Epithelial cell of proximal tubule (primary cell): ENCODE measurements at places on chromosomes 3 and 15. TPM values are rescaled to one million over a fixed set of nuclear protein-coding genes. Genes with fewer than 3 reads are reported as not detected.

Gene GP5
- 0.14 TPM in 1 of 2 replicates, not detected in the other for total RNA-seq

DNA sequence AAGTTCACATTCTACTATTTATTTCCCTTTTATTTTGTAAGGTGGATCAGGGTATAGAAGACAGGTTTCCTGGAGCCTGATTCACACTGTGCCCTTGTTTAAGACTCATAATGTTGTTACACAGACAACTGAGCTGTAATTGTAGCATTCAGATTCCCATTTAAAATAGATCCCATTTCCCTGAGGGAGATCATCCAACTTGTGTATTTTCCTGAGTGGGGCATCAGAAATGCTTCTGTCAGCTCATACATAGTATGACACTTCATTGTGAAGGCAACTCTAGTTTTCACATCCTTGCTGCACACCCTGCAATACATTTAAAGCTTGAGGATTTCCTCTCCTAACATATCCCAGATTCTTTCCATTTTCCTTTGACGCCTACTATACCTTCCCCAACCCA lies 659.7 kb downstream of the GRM7 start:
- no peak for DNase-seq

- no peak for DNase-seq
Observed at GRCh38 chr3:39765575-39765974, 43.8 kb upstream of the MYRIP start.

GRCh38 chr3:189455641-189456417 lies 175.4 kb upstream of the TP63 start:
- no peak for DNase-seq

Gene TMC3
- total RNA-seq = not detected in 2 replicates

- no peak for DNase-seq
Observed at GRCh38 chr15:95365511-95366107, 964.9 kb upstream of the NR2F2 start.

- DNase-seq = no peak
Observed at GRCh38 chr3:72932416-72932815, 44.6 kb downstream of the GXYLT2 start.

- peak; percentile 48 for DNase-seq
Observed at GRCh38 chr3:183306798-183307671, 54.0 kb downstream of the B3GNT5 start.

DNA sequence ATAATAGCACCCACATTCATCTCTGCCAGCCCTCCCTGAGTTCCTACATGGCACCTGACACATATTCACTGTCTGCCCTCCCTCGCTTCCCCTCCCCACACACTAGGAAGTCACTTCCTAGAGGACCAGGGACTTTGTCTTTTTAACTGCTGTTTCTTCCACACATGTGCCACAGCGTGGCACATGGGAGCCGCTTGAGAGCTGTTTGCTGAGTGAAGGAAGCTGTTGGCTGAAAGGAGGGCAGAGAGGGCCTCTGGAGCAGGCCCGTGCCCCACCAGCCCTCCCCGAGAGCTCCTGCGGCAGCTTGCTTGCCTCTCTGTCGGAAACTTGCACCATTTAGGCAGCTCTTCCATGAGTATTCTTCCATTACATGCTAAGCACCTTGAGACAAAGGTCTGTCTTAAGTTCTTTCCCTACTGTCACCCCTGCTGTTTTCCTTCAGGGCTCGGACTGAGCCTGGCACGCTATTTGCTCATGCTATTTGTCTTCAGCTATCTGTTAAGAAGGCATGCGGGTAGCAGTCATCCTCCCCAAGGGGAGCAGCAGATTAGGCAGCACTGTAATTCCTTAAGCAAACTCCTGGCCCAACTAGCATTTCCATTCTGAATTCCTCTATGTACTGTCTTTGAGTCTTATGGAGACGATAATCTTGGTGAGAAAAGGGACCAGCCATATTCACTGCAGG lies 72.2 kb downstream of the CACNA1D start:
- DNase-seq = no peak

Gene RHOV
- total RNA-seq = 1.7 and 3.1 TPM in 2 replicates

- no peak for DNase-seq
Observed at GRCh38 chr15:70079888-70080287, 17.8 kb downstream of the TLE3 start.

DNA sequence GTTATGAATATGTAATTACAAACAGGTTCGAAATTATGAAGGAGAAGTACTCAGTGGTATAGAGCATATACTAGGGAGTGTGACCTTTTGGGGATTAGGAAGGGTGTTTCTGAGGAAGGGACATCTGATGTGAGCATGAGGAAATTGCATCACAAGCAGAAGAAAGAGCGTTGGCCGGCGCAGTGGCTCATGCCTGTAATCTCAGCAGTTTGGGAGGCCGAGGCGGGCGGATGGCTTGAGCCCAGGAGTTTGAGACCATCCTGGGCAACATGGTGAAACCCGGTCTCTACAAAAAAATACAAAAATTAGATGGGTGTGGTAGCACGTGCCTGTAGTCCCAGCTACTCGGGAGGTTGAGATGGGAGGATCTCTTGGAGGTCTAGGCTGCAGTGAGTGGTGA lies 6.9 kb downstream of the CMTM7 start:
- no peak for DNase-seq

DNA sequence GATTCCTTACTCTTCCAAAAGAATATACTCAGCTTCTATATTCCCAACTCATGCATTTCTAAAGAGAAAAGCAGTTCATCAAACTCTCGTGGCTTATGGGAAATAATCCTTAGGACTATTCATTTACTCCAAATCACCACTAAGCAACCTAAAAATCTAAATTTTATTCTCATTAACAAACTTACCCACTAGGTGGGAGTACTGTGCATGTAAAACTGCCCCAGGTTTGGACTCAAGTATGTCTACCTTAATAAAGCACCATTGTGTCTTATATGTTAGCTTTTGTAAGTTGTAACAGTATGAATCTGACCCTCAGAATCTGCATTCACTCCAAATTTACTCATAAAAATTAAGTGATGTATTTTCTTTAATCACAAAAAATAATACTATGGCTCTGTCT lies 25.3 kb downstream of the RAD18 start:
- no peak for DNase-seq

GRCh38 chr3:24389108-24390090 lies 105.3 kb downstream of the THRB start:
- DNase-seq = no peak

- no peak for DNase-seq
Observed at GRCh38 chr3:16380421-16380820, 115.4 kb downstream of the OXNAD1 start.

GRCh38 chr15:79057050-79057449 lies 33.5 kb downstream of the RASGRF1 start:
- no peak for DNase-seq

DNA sequence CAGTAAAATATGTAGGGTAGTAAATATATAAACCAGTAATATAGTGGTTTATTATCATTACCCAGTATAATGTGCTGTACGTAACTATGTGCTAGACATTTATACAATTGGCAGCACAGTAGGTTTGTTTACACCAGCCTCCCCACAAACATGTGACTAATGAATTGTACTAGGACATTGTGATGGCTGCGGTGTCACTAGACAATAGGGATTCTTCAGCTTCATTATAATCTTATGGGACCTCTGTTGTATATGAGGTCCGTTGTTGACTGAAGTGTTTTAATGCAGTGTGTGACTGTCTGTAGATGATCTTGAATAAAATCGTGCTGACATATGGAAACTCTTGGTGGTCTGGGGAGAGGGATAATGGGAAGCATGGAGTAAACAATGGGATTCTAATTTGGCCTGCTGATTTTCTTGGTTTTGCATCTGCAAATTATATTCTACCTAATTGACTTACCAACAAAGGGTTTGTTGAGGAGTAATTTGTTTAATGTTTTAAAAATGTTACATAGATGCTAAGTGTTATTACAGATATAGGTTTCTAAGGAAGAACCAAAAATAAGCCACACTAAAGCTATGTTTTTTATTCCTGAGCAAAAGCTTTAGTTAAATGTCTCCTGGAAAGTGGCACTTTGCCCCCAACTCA lies 496.5 kb upstream of the TBL1XR1 start:
- DNase-seq = no peak

Gene MUC4
- total RNA-seq = 0.52 and 0.72 TPM in 2 replicates

DNA sequence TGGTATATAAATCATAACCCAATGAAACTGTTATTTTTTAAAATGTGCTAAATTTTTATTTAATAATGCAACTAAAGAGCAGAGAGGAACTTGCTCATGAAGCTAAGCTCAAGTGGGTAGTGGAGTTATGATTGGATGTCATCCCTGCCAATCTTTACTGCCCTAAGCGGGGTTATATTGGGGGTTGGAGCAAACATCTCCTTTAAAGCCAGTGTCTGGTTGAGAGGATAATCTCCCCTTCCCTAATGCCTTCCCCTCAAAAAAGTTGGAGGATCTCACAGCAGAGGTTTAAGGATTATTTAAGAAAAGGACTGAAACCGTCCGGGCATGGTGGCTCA lies 32.1 kb upstream of the CLASP2 start:
- DNase-seq = no peak

- peak; percentile 13 for DNase-seq
Observed at GRCh38 chr3:55873523-55874254, 386.6 kb upstream of the WNT5A start.

Gene TMA7
- total RNA-seq = 573 and 687 TPM in 2 replicates

DNA sequence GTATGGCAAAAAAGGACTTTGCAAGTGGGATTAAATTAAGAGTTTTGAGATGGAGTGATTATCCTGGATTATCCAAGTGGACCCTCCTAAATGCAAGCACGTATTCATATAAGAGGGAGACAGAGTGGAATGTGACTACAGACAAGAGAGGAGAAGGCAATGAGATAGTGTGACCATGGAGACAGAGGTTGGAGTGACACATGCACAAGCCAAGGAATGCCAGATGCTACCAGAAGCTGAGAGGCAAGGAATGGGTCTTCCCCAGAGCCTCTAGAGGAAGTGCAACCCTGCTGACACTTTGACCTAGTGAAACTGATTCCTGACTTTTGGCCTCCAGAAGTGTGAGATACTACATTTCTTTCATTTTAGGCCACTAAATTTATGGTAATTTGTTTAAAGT lies 117.2 kb downstream of the UACA start:
- no peak for DNase-seq

DNA sequence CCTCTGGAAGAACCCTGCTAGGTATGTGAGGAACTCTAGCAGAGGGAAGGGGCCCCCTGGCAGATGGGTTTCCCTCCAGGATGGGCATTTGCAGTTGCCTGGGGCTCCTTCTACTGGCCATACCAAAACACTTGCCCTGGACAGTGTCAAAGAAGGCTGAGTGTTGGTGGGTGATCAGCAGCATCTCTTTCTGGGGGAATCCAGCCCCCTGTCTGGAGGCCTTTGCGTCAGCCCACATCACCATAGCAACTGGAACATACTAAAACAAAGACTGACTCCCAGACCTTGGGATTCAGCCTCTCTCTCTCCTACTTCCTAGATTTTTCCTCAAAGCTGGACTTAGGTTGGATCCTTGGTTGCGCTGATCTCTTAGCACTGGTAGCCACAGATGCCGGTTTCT lies 8.1 kb downstream of the CEMIP start:
- DNase-seq = no peak

GRCh38 chr3:170024581-170024980 lies 13.2 kb upstream of the GPR160 start:
- no peak for DNase-seq

DNA sequence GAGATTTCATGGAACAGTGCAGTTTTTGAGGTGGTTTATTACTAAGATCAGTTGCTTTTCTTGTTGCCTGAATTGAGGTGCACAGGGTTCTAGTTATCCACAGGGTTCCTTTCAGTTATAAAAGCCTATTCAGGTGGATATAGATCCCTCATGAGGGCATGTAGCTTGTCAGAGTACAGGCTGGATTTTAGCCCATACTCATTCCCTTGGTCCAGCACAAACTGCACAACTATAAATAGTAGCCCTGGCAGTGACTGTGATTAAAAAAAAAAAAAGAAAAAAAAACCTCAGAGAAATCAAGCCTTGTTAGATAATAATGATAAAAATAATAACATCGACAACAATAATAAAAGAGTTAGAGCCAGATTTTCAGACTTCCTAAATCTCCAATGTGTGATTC lies 154.3 kb downstream of the ZBBX start:
- DNase-seq = no peak

DNA sequence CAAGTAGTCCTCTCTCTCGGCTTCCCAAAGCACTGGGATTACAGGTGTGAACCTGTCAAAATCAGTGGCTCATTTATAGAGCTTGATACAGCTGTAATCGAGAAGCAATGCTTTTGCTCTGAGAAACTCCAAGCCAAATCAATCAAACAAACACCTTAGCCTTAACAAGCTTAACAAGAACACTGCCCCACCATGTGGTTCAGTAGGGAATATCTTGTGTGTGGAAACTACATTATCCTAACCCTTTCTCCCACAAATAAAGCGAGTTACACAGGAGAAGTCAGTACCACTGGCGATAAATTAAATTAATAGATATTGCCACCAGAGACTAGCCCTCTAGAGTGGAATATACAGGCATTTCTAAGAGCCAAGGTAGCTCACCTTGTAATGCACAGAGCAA lies 13.9 kb downstream of the CDAN1 start:
- DNase-seq = no peak

DNA sequence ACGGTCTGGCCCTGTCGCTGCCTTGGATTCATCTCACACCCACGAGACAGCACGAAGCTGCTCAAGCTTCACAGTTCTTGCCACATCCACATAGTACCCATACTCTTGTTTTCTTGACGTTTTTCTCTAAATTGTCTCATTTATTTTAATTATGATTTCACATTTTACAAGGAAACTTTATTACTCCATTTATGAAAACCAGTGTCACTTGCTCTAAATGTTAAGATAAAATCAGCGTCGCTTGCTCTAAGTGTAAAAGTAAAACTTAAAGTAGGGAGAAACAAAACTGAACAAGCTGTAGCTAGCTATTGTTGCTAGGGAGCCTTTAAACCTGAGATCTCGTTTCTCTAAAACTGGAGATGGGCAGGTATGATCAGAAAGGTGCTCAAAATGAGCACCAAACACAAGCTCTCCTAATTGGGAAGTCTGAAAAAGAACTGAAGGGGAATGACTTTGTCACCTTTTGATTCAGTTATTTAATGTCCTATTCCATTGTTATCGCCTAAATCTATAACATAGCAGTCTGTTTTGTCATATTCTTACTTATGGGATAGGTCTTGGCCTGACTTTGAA lies 680 bp downstream of the IFT122 start:
- DNase-seq = no peak

- DNase-seq = no peak
Observed at GRCh38 chr15:47998619-47999019, 122.2 kb upstream of the SLC24A5 start.

GRCh38 chr3:38907426-38907825 lies 91.4 kb upstream of the SCN10A start:
- DNase-seq = no peak

Gene RSRC1
- 32.7 and 45.6 TPM in 2 replicates for total RNA-seq

- no peak for DNase-seq
Observed at GRCh38 chr15:61364871-61365270, 135.8 kb upstream of the RORA start.

Gene CCR5
- total RNA-seq = not detected in 2 replicates
